ENCODE measurements at places on chromosomes 2 and 18. TPM values are rescaled to one million over a fixed set of nuclear protein-coding genes. Genes with fewer than 3 reads are reported as not detected.

The DUSP2 gene
- 1.9 TPM for total RNA-seq

DNA sequence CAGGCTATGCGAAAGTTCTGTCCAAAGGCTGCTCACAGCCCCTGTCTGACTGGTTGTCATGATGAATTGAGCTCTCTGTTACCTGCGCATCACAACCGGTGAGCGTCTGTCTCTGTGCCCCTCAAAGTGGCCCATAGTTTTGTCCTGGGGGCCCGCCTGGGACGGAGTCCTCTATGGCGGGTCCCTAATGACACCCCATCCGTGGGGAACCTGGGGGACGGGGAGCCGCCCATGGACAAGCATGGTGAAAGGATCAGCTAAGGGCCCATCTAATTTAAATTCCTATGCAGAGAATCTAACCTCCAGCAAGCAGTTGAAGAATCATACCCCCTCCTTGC lies 473 bp downstream of the ELMOD3 start:
- DNase-seq: no peak

The FSHR gene
- total RNA-seq: 0.20 TPM

- DNase-seq: no peak
Observed at GRCh38 chr2:152175012-152175367, 573 bp downstream of the STAM2 start.

DNA sequence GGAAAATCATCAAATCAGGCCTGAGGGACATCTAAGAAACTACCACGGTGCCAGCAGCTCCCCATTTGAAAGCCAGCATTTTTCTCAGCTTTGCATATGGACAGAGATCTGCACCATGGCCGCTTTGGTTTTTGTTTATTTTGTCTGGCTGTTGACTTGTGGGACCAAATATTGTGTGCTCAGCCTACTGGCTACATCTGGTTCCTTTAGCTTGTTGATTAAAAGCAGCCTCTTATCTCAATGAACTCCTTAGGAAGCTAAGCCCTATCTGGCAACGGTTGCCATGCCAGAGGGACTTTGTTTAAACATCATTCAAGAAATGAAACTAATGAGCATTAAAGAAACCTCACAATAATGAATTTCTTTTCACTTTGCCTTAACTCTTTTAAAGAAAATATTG lies 32.4 kb upstream of the CCDC150 start:
- no peak for DNase-seq

GRCh38 chr2:8494589-8494988 lies 187.3 kb upstream of the ID2 start:
- peak; percentile 46 for DNase-seq

The CHMP3 gene
- total RNA-seq: 184 TPM

- peak; percentile 33 for DNase-seq
Observed at GRCh38 chr18:45505497-45506206, 109.6 kb upstream of the SLC14A2 start.

Data from left ventricle myocardium superior (tissue), 1 donor.